CD4-positive, alpha-beta T cell treated with Interleukin-6 for 4 hours (primary cell): ENCODE measurements at places on chromosomes 3 and 15.

DNA sequence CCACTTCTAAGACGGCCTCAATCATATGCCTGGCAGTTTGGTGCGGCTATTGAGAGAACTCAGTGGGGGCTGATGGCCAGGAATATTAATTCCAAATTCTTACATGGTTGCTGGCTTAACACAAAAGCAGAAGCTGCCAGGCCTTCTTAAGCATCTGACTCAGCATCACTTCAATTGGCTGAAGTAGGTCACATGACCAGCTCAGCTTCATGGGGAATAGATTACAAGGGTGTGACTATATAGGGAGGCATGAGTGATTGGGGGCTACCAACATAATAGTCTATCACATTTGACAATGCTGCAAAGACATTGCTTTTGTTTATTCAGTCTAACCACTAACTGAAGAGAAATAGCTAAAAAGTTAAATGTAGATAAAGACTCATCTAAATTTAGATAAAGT, 101.6 kb upstream of the ANKRD28 start:
- no peak for DNase-seq

DNA sequence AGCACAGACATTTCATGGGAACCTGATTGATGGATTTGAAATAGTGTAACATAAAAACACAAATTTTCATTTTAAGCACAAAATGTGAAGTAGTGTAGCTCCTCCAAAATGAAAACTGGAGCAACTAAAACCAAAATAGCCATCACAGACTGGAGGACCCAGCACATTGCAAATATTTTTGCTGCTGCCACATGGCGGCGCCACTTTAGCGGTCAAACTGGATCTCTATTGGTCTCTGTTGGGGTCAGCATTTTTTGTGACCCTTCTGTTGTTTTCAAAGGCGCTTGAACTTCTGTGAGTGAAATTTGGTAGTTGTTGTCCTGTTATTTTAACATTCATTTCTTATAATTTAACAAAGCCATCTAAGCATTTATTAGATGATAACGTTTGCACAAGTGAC, 259.9 kb downstream of the IL20RB start:
- no peak for DNase-seq

GRCh38 chr3:49733551-49733950, 9.8 kb upstream of the GMPPB start:
- DNase-seq: no peak

DNA sequence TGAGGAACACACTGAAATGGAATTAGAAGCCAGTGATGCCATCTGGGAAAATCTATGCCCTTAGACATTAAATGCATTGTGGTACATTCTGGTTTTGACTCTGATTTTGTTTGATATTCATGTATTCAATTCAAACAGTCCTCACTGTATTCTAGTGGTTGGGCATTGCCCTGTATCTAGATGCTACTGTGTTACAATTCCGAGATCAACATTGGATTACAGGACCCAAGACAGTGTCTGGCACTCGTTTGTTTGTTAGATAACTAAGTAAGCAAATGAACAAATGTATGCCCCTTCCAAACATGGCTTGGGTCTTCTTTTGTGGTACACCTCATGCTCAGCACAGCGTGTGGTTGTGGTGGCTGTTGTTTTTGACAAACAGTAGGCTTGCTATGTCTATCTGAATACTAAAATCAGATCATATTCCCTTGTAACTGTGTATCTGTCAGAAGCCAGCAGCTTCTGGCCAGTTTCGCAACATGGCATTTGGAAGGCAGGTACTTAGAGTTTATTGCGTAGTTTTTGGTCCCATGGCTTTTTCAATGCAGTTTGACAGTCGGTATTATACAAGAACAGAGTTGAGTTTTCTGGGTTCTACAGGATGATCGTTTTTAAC, 5.7 kb downstream of the FILIP1L start:
- no peak for DNase-seq

DNA sequence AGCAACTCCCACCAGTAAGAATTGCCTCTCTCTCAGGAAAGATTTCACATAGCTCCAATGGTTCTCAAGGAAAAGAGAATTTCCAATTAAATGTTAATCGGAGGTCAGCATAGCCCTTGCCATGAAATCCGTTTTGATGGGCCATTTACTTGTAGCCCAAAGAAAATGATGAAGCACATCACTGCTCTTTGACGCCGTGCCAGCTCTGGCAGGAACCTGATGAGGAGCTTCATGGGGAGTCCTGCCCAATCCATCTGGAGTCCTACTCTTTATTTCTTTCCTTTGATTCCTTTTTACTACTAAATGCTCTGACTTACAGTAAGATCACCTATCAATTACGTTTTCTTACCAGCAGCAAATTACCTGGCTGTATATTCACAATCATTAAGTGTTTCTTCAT, 84.7 kb downstream of the FGF12 start:
- DNase-seq: no peak

GRCh38 chr15:83105440-83105839, 2.0 kb upstream of the TM6SF1 start:
- DNase-seq: no peak

DNA sequence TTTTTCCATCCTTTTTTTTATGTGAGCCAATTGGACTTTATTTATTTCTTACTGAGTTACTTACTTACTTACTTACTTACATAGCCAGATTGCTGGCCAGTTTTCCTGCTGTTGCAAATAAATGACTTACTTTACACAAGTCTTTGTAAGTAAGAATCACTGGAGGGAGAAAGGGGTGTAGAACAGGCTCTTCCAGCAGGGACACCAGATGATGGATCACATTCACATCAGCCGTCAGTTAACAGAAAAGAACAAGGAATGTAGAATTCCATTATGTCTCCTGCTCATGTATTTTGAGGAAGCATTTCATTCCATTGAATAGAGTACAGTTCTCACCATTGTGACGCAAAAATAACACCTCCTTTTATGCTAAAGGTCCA, 188.6 kb downstream of the FNDC3B start:
- DNase-seq: no peak

DNA sequence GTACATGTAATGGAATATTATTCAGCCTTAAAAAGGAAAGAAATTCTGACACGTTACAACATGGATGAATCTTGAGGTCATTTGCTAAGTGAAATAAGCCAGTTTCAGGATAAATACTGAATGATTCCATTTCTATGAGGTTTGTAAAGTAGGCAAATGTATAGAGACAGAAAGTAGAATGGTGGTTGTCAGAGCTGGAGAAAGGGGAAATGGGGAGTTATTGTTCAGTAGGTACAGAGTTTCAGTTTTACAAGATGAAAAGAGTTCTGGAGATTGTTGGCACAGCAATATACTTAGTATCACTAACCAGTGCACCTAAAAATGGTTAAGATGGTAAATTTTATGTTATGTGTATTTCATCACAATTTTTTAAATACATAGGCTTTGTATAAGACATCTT, 60.6 kb downstream of the USP8 start:
- no peak for DNase-seq

GRCh38 chr3:139674571-139675260, 3.1 kb downstream of the NMNAT3 start:
- DNase-seq: no peak

GRCh38 chr3:37320276-37320675, 145.9 kb upstream of the LRRFIP2 start:
- no peak for DNase-seq

- no peak for DNase-seq
These were observed 743.7 kb upstream of the EPHA6 start for GRCh38 chr3:96070678-96071077.

DNA sequence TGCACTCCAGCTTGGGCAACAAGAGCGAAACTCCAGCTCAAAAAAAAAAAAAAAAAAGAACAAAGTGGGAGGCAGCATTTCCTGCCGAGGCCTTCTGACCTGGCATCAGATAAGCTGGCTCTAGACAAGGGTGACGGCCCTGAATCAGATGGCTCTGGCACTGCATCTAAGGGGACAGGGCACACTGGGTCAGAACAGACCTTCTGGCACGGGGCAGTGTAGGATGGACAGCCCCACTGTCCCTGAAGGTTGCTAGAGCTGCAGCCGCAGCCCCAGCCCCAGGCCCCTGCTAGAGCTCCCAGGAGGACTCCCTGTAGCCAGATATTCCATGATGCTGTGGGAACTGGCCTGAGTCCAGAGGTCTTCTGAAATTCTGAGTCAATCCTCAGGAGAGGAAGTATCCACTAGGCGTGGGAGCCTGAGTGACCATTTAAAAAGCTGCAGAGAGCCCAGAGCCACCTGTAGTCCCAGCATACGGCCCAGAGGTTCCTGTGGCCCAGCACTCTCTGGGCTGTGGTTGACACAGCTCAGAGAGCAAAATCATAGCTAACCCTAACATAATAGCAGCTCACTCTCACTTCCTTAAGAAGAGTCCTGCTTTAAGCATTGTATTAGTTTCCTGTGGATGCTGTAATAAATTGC, 69.2 kb upstream of the MFGE8 start:
- no peak for DNase-seq

GRCh38 chr3:178504128-178504527, 32.1 kb upstream of the KCNMB2 start:
- DNase-seq: no peak

GRCh38 chr3:177705976-177706823, 508.9 kb upstream of the TBL1XR1 start:
- no peak for DNase-seq
